Activated naive CD4-positive, alpha-beta T cell treated with anti-CD3 and anti-CD28 coated beads, Interleukin-2, amount 50 U/mL, for 16 hours (primary cell): ENCODE measurements at places on chromosomes 1 and 21.

DNA sequence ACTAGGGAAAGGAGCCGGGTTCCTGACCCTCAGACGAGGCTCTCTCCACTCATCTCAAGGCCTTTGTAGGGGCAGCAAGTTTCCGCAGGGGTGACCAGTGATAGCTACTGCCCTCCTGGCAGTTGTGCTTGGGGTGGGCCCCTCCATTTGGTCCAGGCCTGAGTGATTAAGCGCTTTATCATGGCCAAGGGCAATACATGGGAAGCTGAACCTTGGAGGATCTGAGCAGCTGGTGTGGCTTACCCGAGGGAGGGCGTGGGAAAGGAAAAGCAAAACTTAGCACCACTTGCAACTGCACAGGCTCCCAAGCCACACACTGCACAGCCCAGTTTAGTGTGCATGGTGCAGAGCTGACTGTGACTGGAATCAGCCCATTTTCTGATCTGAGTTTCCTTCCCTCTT lies 47.8 kb downstream of the GADD45A start:
- no peak for DNase-seq

- DNase-seq, result no peak
Observed at GRCh38 chr1:22794647-22795365, 84.2 kb downstream of the EPHB2 start.

- DNase-seq, result no peak
Observed at GRCh38 chr1:244273845-244274619, 177.7 kb downstream of the ADSS2 start.

GRCh38 chr1:45913731-45914501 lies 110.5 kb downstream of the MAST2 start:
- DNase-seq, result no peak

DNA sequence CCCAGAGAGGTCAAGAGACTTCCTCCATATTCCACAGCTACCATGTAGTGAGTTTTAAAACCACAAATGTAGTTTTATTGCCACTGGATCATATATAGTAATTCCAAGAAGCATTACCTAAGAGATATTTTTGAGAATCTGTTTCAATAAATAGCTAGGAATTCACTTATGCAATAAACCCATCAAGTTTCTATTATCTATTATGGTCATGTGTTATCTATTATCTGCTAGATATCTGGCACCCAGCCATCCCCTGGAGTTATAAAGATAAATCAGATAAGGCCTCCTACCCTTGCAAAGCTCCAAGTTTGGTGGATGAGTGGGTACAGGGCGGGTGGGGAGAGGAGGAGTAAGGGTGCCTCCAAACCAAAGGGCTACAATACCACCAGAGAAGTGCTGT lies 10.3 kb upstream of the VWA5B1 start:
- no peak for DNase-seq

DNA sequence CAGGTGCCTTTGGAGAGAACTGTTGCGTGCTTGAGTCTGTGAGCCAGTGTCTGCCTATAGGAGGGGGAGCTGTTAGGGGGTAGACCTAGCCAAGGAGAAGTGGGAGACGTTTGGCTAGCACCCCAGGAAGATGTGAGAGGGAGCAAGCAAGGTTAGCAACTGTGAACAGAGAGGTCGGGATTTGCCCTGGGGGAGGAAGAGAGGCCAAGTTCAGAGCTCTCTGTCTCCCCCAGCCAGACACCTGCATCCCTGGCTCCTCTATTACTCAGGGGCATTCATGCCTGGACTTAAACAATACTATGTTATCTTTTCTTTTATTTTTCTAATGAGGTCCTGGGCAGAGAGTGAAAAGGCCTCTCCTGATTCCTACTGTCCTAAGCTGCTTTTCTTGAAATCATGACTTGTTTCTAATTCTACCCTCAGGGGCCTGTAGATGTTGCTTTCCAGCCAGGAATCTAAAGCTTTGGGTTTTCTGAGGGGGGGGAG lies 2.4 kb downstream of the BTG2 start:
- no peak for DNase-seq

DNA sequence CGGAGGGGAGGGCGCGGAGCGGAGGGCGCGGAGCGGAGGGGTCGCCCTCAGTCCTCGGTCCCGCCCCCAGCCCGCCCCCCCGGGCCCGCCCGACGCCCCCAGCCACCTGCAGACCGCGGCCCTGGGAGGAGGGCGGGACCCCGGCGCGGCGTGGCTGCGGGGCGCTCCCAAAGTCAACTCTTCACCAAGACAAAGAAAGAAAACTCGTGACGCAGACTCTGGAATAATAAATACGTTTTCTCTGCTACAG lies 1.2 kb downstream of the HES4 start:
- DNase-seq, result no peak

DNA sequence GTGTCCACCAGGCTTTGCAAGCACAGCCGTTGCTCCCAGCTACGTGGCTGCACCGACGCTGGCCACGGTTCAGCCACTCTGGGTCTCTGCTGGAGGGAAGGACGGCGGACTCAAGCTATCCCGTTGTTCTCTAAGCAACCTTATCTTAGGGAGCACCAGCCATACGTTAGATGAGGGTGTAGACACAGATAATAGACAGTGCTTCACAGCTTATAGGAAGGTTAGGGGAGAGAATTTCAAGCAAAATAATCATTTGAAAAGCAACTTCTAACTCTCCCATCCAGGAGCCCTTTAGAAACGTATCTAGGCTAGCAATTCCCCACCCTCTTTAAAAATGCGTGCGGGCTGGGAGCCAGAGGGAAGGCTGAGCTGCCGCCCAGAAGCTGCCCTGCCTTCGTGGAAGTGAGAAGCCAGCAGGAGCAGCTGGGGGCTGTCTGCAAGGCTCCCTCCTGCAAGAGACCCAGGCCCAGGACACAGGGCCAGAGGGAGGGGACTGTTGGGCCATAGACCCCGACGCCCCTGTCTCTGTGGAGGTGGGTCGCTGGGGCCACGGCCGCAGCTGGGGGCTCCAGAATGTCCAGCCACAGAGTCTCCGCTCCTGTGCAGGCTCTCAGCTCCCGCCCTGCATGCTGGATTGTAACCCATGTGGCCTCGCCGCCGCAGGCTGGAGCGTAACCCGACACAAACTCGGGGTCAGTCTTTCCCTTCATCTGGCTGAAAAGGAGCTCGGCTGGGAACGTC lies 31.2 kb upstream of the COL6A2 start:
- DNase-seq, result no peak

- no peak for DNase-seq
Observed at GRCh38 chr1:51506537-51506936, 12.5 kb downstream of the EPS15 start.

GRCh38 chr1:85655315-85655714 lies 52.9 kb downstream of the ZNHIT6 start:
- DNase-seq, result no peak

DNA sequence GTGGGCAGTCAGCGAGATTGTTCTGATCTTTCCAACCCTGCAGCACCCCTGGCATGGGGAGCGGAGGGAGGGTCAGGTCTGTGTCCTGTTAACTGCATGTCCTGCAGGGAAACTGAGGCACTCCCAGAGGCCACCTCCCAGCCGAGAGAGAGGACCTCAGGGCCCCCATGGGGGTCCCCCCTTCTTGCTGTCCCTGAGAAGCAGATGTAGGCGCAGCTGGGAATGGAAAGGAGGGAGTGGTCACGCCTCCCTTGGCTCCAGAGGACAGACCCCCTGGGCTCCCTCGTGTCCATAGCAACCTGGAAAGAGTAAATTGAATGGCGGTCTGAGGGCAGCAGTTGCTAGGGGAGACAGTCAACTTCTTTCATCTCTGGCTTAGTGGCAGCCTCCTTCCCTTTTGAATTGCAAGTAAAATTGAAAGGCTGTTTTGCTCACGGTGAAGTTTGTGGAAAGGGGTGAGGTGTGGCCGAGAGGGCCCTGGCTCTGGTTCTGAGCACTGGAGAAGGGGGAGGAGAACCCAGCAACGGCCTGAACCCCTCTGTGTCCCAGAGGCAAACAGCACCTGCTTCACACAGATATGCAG lies 4.9 kb downstream of the CROCC start:
- no peak for DNase-seq

DNA sequence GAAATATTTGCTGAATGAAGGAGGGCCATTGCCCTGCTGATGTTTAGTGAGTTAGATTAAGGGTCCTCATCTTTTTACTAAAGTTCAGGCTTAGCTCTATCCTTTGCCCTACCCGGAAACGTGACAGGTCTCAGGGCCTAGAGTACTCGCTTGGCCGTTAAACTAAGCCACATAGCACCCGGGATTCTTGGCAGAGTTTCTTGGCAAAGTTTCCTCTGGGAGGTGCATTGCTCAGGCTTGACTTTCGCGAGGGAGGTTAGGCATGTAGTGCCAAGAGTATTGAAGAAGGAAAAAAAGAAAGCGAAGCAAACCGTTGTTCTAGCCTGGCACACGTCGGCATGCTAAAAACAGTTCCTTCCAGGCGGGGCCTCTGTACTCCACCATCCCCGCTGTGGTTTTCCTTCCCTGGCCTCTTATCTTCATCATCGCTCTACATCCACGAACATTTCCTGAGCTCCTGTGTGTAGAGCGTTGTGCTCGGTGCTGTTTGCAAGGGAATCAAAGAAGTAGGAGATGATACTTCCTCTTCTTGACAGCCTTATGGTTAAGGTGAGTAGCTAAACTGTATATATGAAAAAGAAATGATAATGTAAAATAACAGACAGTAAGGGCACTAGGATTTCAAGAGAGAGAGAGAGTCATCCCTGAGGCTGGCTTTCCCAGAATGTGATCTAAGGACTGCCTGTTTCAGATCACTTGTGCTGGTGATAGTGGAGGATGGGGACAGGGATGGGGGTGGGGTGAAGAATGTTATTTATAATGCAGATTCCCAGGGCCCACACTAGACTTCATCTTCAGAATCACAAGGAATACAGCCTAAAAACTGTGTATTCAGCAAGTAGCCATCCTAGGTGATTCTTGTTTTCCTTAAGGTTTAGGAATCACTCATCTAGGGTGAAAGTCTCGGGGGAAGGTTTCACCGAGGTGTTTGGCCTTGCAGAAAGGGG lies 18.8 kb downstream of the RNF220 start:
- DNase-seq, result no peak

DNA sequence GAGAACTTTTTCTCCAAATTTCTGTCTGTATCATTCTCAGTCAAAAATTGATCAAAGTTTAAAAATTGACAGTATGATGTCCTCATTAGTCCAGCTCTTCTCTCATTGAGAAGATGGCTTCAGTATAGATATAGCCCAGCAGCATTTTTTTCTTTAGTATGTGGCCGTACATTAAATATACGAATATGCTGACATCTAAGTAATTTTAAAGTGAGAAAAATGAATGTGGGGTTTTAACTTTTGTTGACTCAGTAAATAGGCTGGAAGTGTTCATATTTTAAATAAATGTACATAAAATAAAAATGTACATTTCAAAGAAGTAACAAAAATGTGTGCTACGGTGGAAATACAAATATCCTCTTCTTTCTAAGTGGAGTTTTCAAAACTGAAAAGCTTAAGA lies 123.5 kb upstream of the PKN2 start:
- no peak for DNase-seq

DNA sequence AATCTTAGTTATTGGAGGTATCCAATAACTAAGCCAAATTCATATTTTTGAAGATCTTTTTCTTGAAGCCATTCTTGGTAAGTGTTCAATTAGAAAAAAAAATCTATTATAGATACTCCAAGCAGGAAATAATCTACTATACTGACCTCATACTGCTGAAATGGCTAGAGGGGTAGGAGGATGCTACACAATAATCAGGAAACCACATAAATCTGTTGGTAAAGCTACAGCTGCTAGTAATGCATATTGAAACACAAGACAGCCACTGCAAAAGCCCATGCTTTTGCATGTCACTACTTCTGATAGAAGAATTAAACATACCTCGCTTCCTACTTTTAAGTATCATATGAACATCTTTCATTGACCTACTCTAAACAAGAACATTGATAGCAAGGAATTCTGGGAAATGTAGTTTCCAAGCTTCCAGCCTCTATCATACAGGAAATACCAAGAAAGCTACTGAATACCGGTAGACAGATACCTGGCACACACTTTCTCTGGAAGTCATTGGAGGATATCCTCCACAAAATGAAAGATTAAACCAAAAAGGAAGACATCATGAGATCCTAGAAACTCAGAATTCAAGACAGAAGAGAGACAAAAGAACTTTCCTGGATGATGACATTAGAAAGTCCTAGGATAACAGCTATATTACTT lies 103.0 kb upstream of the VAV3 start:
- DNase-seq, result no peak

DNA sequence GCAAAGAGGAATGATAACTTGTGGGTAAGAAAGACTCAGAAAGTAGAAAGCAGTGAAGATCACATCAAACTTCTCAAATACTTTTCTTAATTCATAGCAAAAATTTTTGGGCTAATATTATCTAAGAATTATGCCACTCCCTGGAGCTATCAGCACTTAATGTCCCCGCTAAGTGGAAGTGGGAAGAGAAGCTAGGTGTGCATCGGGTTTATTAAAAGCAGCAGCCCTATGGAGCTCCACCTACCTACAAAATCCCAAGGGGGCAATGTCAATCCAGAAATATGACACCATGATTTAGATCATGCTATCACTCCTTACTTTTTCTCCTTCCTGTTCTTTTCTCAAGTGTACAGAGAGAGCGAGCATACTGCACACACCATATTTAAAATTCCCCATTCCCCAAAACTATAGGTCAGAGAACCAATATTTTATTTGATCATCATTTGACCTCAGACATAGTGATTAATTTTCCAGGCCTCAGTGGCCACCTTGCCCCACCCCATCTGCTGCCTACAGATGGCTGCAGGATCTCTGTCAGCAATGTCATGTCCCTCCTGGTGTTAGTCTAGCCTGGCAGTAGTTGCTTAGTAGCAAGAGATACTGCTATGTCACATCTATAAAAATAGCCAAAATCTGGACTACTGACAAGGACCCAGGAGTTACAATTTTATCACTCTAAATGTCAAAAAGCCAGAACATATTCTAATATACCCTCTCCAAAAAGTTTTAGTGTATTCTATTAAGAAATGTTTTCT lies 66.6 kb downstream of the MAP3K21 start:
- DNase-seq, result no peak

DNA sequence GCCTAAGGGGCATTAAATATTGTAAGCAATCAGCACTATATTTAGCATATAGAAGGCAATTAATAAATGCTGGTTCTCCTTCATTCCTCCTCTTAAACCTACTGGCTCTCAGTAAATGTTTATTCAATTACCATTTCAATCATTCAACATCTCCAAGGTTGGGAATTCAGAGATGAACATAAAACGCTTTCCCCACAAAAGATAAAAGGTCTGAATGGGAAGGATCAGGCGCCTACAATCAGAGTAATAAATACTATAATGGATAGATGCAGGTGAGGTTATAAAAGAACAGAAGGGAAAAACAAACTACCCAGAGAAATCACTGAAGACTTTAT lies 407 bp upstream of the KTI12 start:
- no peak for DNase-seq

GRCh38 chr1:94783342-94784189 lies 36.6 kb upstream of the SLC44A3 start:
- DNase-seq, result no peak

GRCh38 chr1:12447307-12447706 lies 170.7 kb downstream of the DHRS3 start:
- no peak for DNase-seq
